ENCODE measurements at places on chromosomes 1 and 21. TPM values are rescaled to one million over a fixed set of nuclear protein-coding genes. Genes with fewer than 3 reads are reported as not detected.

The TNFSF4 gene
- total RNA-seq: 1.8 TPM

The ARHGEF11 gene
- 28.4 TPM for total RNA-seq

The RIPPLY3 gene
- not detected for total RNA-seq

The PIGM gene
- total RNA-seq: 1.8 TPM

The RASAL2 gene
- total RNA-seq: 8.6 TPM

The CD160 gene
- total RNA-seq: not detected

The BROX gene
- total RNA-seq: 65.9 TPM

The FYB2 gene
- not detected for total RNA-seq

The OR2L2 gene
- not detected for total RNA-seq

The DSTYK gene
- 7.2 TPM for total RNA-seq

The MMP23B gene
- not detected for total RNA-seq

The NPL gene
- 0.14 TPM for total RNA-seq

The PFKFB2 gene
- total RNA-seq: 4.0 TPM

The LINGO4 gene
- not detected for total RNA-seq

The SERINC2 gene
- total RNA-seq: 13.3 TPM

The INSRR gene
- not detected for total RNA-seq

The ZNF672 gene
- 16.2 TPM for total RNA-seq

The UBR4 gene
- 38.8 TPM for total RNA-seq

The PLEKHN1 gene
- total RNA-seq: 2.3 TPM

The SLC25A34 gene
- total RNA-seq: 0.07 TPM

The ANKRD34A gene
- total RNA-seq: not detected

The TAF1A gene
- 10.6 TPM for total RNA-seq

The SLAMF8 gene
- total RNA-seq: not detected

The C1QB gene
- total RNA-seq: not detected

The MCOLN2 gene
- total RNA-seq: 3.1 TPM

The KCND3 gene
- not detected for total RNA-seq

The PRKAB2 gene
- 19.7 TPM for total RNA-seq

The SETDB1 gene
- 29.2 TPM for total RNA-seq

The NGF gene
- not detected for total RNA-seq

The METTL18 gene
- 10.7 TPM for total RNA-seq

The CLCA4 gene
- total RNA-seq: not detected

The S100A3 gene
- not detected for total RNA-seq
